Frontal cortex (tissue), 4 donors: ENCODE measurements at places on chromosomes 13 and 19.

- no peak for DNase-seq
Observed at GRCh38 chr13:111492341-111492950, 172.0 kb downstream of the TEX29 start.

GRCh38 chr19:43708716-43709115 lies 7.2 kb upstream of the IRGC start:
- no peak for DNase-seq

DNA sequence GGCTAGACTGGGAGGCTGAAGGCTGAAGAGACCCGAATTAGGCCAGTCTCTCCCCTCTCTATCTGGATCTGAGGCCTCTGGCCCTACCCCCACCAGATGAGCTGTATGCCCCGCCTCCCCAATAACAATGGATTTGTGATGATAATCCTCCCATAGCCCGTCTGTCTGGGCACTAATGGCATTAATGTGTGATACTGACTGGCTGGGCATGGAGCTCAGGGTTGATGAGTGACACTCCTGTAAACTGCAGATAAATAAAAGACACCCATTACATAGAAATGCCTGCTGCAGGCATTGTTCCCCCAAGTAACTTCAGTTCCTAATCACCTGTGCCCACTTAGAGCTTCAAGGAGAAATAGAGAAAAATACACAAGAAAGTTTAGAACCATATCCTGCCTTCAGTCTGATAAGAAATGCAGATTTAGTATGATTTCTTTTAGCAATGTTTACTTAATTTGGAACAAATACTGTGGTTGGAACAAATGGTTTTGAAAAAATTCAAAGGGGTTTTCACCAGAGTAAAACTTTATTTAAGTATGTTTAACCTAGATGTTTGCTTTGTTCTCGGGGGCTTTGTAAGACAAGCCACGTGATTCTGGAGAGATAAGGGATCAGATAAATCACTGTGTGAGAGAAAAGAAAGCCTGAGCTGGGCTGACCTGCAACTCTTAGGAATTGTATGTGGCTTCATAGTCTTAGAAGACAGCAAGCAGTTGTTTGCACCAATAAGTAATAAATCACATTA lies 60.3 kb downstream of the TNFRSF19 start:
- no peak for DNase-seq

DNA sequence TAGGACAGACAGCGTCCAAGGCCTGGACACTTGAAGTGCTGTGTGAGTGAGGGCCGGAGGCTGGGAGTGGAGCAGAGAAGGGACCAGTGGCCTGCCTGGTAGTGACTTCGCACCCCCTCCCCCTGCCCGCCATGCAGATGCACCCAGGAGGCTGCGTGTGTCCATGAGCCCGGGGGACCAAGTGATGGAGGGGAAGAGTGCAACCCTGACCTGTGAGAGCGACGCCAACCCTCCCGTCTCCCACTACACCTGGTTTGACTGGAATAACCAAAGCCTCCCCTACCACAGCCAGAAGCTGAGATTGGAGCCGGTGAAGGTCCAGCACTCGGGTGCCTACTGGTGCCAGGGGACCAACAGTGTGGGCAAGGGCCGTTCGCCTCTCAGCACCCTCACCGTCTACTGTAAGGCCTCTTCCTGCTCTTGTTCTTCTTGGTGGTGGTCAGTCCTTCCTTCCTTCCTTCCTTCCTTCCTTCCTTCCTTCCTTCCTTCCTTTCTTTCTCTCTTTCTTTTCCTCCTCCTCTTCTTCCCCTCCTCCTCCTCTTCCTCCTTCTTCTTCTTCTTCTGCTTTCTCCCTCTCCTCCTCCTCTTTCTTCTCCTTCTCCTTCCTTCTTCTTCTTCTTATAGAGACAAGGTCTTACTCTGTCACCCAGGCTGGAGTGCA lies 6.0 kb upstream of the FFAR1 start:
- no peak for DNase-seq

GRCh38 chr19:13051557-13052165 lies 51.0 kb downstream of the LYL1 start:
- DNase-seq, result no peak

DNA sequence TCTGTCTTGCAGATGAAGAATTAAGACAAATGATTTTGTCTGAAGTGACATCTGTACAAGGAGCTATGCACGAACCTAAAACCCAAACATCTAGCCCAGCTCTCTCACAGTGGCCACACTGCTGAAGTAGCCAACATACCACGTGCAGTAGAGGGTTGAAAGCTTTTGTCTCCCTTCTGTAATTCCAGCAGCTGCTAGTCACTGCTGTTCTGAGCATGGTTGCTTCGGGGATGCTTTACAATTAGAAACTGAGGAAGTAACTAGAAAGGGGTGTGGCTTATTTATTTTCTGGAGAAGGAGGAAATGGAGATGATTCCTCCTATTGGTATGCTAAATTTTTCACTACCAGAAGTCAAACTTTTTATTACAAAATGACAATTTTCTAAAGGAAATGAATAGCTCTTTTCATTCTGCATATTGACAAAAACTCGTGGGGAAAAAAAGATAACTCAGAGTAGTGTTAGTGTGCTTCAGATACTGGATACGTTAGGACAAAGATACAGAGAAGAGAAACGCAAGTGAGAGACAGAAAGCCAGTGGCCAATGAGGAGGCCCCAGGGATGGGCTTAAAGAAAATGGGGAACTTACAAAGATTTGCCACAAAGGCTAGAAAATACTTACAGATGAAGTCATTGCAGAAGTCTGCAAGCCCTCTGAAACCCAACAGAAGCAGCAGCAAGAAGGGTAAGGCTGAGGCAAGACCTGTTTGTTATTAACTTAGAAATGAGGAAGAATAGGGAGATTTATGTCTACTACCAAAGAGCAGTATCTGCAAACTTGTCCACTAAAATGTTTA lies 192.7 kb upstream of the MIR17HG start:
- no peak for DNase-seq

DNA sequence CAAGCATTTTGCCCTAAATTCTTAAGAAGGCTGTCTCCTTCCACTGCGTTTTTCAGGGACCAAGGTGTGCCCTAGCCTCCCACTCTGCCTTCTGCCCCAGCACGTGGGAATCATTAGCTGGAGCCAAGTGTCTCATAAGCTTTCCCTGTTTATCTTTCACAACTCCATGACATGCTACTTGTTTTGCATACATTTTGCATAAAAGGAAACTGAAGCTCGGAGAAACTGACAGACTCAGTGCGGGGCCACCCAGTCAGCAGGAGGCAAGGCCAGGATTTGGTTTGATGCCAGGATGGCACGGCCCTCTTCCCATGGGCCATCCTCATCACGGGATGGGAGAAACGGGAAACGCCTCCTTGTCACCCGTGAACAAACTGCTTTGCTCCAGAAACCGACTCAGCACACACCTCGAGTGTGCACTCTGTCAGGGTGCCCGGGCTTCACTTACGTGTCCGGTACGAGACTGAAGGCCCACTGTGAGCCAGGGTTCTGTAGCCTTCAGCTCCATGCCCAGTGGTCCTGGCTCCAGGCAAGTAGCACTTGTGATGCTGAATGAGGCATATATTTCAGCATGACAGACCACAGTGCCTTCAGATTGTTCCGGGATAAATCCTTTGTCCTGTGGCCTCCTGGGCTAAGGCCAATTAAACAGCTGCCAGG lies 9.6 kb downstream of the CEBPA start:
- no peak for DNase-seq

- DNase-seq, result no peak
Observed at GRCh38 chr19:54921082-54921481, 15.1 kb downstream of the NCR1 start.

DNA sequence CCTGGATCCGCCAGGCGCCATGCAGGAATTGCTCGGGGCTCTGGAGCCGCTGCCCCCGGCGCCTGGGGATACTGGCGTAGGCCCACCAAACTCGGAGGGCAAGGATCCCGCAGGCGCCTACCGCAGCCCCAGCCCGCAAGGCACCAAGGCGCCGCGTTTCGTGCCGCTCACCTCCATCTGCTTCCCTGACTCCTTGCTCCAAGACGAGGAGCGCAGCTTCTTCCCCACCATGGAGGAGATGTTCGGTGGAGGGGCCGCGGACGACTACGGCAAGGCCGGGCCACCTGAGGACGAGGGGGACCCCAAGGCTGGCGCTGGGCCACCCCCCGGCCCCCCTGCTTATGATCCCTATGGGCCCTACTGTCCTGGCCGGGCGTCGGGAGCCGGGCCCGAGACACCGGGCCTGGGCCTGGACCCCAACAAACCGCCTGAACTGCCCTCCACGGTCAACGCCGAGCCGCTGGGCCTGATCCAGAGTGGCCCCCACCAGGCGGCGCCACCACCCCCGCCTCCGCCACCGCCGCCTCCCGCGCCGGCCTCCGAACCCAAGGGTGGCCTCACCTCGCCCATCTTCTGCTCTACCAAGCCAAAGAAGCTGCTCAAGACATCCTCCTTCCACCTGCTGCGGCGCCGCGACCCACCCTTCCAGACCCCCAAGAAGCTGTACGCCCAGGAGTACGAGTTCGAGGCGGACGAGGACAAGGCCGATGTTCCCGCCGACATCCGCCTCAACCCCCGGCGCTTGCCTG lies 6.1 kb downstream of the PRR12 start:
- no peak for DNase-seq

DNA sequence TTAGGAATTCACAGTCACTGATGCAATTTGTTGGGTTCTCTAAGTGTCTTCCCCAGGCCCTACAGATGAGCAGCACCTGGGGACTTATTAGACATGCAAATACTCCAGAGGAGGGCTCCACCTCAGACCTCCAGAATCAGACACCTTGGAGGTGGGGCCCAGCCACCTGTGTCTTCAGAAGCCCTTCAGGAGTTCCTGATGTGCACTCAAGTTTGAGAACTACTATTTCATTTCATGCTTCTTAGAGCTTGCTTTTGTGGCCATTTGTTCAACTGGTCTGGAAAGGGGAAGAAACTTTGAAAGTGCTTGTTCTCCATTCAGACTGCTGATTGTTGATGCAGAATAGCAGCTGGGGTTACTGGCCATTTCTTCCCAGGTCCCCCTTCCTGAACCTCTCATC lies 472.0 kb downstream of the COG6 start:
- no peak for DNase-seq

DNA sequence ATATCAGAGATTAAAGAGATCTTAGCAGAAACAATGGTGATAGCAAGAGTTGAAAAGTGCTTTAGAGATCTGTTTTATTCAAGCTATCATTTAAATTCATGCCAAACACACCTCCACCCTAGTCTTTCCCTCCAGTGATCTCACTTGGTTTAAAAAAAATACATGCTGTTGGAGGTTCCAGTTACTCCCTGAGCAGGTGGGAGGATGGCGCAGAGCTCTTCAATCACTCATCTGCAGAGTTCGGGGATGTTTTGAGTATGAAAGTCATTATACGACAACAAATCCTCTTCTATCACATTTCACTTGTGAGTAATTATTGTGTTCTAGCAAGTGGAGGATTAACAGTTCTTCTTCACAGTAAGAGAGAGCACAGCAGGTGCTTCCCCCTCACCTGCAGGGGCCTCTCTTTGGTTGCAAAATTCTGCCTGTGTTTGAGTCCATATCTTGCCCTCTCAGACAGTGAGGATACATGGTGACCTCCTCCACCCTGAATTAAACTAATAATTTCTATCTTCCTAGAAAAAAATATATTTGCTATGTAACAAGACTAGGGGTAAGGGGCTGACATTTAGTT lies 376.7 kb downstream of the LIG4 start:
- DNase-seq, result no peak

DNA sequence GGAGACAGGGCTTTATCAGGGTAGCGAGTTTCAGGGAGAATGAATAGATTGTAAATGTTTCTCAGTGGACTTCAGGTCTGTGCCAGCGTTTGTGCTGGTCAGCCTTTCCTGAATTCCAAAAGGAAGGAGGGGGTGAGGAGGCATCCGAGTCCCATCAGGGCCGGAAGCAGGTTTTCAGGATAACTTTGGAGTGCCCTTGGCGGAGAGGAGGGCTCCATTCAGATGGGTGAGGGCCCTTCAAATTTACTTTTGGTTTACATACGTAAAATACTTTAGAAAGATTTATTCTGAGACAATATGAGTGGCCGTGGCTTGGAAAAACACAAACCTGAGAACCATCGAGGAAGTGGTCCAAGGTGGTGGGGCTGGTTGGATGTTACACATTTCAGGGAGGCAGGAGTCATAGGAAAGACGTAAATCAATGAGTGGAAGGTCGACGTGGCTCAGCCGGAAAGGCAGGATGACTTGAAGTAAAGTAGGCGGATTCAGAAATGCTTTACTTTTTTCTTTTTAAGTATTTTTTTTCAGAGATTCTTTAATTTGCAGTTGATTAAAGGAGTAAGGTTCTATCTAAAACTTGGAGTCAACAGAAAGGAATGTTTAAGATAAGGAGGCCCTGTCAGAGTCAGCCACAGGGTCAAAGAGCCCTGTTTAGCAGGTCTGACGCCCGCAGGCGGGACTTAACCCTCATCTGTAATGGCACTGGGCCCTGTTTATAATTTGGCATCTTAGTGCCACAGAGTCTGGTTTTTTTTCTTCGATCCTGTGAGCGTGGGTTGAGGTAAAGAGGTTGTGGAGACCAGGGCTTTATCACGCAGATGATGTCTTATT lies 32.8 kb downstream of the ATP11A start:
- no peak for DNase-seq

GRCh38 chr13:27783111-27783510 lies 9.2 kb upstream of the GSX1 start:
- DNase-seq, result peak; percentile 49

- no peak for DNase-seq
Observed at GRCh38 chr13:80030491-80030890, 310.4 kb downstream of the SPRY2 start.

- no peak for DNase-seq
Observed at GRCh38 chr19:13024126-13024950, 29.1 kb downstream of the NFIX start.

DNA sequence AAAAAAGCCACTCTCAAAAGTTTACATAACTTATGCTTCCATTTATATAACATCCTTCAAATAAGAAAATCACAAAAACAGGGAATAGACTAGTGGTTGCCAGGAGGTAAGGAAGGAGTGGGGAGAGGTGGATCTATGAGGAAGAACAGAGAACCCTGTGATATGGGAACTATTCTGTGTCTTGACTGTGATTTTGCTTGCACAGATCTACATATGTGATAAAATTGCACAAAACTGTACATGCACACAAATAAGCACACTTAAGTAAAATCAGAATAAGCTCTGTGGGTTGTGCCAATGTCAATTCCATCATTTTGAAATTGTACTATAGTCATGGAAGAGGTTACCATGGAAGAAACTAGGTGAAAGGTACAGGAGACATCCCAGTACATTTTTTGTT lies 121.6 kb upstream of the SGCG start:
- no peak for DNase-seq

DNA sequence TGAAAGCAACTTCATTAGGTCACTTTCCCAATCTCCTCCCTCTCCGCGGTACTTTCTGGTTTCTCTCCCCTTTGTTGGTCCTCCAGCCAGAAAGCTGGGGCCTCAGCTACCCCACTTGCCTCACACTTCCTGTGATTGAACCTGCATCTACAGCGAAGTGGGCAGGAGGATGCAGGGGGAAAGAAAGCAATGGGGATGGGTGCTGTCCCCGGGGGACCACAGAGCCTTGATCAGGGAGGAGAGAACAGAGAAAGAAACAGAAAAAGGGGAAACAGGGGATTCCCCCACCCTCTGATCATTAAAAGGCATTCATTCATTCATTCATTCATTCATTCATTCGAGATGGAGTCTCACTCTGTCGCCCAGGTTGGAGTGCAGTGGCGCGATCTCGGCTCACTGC lies 74.2 kb downstream of the TRPM4 start:
- DNase-seq, result no peak
